ENCODE measurements at places on chromosomes 7 and 10.

- DNase-seq: no peak
These were observed 51.4 kb downstream of the CDH23 start for GRCh38 chr10:71448146-71448545.

- no peak for DNase-seq
These were observed 107.4 kb upstream of the ABCB5 start for GRCh38 chr7:20508109-20508508.

GRCh38 chr10:2488446-2489005 is 578.8 kb upstream of the PFKP start:
- DNase-seq: no peak

DNA sequence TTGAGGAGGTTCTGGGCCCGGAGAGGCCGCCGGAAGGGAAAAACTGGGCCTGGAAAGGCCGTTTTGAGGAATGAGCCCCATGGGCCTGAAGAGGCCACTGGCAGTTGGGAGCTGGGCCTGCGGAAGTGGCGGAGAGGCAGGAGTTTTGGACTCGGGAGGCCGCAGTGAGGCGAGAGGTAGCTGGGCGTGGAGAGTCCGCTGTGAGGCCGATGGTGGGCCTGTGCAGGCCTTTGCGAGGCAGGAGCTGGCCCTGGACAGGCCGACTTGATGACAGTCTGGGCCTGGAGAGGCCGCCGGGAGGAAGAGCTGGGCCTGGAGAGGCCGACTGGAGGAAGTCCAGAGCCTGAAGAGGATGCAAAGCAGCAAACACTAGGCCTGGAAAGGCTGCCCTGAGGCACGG is 259.0 kb upstream of the NUPR2 start:
- no peak for DNase-seq

GRCh38 chr10:59649606-59650346 is 59.9 kb downstream of the SLC16A9 start:
- DNase-seq: no peak

DNA sequence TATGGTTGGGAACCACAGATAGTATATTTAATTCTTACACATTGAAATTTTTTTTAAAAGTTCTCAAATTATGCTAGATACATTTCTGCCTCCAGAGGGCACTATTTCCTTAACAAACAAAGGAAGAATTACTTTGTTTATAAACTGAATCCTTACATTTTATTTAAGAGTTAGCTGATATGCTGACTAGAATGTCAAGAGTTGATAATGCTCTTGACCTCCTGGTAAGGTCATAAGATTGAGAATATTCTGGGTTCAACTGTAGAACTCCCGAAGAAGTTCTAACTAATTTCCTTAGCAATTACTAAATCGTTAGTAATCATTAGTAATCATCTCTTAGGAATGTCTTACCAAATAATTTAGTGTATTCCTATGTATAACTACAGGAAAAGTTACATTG is 95.3 kb upstream of the CYP26C1 start:
- peak; percentile 21 for DNase-seq

- no peak for DNase-seq
These were observed 277.6 kb upstream of the NRP1 start for GRCh38 chr10:33612116-33612515.

DNA sequence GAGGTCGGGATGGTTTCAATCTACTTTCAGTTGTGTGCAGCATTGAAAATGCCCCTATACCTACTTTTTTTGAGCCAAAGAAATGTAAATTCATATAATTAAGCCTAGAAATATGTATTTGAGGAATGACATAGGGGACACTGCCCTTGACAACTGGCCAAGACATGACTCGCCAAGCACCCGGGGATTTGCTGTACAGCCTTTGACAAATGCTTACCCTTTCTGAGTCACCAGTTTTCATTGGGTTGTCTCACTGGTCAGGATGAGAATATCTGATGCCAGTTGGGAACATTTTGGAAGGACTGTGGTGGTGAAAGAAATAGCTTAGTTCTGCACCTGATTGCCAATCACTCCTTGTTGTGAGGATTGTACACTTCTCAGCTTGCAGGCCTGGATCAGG is 166.8 kb upstream of the HABP2 start:
- no peak for DNase-seq

DNA sequence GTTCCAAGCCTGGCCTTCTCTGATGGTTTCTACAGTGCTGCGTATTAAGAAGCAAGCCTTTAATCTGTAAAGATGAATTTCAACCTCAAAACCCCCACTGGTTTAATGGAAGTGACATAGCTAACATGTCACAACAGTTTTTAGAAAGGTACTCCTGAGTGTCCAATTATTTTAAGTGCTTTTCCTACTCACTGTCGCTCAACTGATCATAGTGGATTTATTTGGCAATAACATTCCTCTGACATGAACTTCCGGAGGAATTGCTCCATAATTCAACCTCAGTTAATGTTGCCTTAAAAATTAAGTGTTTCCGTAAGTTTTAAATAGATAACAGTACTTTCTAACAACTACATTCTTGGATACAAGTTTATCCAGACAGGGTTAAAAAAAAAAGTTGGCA is 57.5 kb downstream of the AGMO start:
- no peak for DNase-seq

GRCh38 chr7:100100420-100101015 is 679 bp downstream of the MCM7 start:
- DNase-seq: peak; percentile 95

DNA sequence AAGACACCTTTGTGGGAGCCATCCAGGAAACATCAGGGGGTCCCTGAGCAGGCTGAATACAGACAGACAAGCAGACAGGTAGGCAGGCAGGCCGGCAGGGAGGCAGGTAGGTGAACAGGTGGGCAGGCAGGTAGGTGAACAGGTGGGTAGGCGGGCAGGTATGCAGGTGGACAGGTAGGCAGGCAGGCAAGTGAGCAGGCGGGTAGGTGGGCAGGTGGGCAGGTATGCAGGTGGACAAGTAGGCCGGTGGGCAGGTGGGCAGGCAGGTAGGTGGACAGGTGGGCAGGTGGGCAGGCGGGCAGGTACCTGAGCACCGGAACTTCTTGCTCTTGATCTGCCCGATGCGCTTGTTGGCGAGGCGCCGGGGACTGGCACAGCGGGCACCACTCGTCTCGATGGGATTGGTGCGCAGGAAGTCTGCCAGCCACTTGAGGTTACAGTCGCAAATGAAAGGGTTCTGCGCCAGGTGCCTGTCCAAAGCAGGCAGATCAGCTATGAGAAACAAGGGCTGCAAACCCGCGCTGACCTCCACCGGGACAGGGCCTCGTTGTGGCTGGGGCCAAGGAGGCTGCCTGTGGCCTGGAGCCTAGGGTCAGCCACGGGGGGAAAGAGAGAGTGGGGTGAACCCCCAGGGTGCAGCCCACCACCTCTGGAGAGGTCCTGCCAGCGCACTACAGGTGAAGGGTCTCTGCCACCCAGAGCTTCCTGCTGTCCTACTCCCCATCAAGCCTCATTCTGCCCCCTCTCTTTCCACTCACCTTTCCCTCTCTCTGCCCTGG is 136.9 kb downstream of the SLIT1 start:
- DNase-seq: no peak

DNA sequence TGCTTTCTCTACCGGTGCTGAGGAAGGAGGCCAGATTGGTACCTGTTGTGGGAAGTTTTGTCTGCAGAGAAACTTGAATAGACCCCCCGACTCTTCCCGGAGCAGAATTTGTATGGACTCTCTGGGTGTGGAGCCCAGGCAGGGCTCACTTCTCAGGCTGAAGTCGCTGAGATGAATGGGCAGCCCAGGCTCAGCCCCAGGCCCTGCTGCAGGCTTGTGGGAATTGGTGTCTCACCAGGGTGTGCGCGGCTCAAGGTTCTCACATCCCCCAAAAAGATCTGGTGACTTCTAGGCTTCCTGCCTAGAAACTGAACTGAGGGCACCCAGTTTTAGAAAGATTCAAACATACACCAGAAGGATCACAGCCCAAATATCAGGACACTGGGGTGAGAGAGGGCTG is 103.5 kb downstream of the NEURL1 start:
- no peak for DNase-seq

- DNase-seq: no peak
These were observed 31.3 kb downstream of the CHST3 start for GRCh38 chr10:71995449-71995848.

DNA sequence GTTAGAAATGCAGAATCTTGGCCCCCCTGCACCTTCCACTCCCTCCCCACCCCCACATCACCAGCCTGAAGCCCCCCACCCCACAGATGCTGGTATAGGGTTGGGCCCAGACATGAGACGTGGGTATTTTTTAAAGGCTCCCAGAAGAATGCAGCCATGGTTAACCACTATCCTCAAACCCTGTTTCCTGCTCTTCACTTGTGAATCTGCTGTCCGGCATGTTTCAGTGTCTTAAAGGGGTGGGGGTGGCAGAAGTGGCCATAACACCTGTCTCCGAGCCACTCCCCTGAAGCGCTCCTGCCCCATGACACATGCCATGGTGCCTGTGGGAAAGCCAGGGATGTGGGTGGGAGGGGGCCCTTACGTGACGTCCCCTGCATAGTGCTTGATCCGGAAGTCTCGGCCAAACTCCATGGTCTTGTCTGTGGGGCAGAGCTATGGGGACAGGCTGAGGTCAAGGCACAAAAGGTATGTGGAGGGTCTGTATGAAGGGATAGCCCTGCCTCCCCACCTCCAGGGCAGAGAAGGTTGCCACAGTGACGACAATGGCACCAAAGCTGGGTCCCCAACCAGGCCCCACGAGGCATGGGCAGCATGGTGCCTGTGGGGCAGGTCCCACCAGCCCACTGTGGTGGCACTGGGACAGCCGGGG is 9.6 kb downstream of the MYO1G start:
- no peak for DNase-seq

GRCh38 chr10:122249303-122249850 is 21.7 kb upstream of the BTBD16 start:
- no peak for DNase-seq

- DNase-seq: no peak
These were observed 44.4 kb downstream of the TSPAN15 start for GRCh38 chr10:69495666-69496065.

DNA sequence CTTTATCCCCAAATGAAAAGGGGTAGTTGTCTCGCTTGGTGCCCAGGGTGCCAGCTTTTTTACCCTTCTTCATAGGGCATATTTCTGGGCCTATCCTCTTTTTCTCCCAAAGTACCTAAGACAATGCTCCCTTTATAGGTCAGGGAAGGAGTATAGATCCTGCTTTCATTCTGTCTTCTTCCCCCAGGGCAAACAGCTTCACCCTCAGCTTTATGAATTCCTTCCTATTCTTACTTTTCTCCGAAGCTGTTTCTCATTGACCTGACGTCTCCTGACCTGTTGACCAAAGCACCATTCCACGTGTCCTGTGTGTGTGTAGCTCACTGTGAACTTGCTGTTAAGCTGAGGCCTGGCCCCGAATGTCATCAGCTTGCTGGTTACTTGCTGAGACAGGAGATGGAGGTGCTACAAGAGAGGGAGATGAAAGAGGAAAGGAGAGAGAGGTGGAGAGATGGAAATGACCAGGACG is 48.9 kb downstream of the PYROXD2 start:
- DNase-seq: no peak

- no peak for DNase-seq
These were observed 251.2 kb upstream of the PPP2R2D start for GRCh38 chr10:131649617-131650016.

DNA sequence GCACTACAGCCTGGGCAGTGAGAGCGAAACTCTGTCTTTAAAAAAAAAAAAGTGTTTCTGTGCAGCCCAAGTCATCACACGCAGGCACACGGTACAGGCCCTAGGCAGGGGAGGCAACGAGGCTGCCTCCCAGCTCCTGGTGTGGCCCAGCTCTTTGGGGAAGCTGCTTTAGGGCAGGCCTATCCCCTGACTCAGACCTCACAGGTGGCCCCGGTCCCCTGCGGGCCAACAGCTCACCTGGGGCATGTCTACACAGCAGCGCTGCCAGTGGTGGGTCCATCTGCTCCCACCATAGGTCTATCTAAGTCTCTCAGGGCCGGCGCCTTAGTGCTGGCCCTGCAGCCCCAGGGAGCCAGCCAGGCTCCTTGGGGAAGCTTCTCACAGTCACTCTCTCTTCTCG is 31.4 kb downstream of the ZAN start:
- no peak for DNase-seq

- DNase-seq: no peak
These were observed 22.4 kb downstream of the ADCYAP1R1 start for GRCh38 chr7:31074403-31075085.

DNA sequence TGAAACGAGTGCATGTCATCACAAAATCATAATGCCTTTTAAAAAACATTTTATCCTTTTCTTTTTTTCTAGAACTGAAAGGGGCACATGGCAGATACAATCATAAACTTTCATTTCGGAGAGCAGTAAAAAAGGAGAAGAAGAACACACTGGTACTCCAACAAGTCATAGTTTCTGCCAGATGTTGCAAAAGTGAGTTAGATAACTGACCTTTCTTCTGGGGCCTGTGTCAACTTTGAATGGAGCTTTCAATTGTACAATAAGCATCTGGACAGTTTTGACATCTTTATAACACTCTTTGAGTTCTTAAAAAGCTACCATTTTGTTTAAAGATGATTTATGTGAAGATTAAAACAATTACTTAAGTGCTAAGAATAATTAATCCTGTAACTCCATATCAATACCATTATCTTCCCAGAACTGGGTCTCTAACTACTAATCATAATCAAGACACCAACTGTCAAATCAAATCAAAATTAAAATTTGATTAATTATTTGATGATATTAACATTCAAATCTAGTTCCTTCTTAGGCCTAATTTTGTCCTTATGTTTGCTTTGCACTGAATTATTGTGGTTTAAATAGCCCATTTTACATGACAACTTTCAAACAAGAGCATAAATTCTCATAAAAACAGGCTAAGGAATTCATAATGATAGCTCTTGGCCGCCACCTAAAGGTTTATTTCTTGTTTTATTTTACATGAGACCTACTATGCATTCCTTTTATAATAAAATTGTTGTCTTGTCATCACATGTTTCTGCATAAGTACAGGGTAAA is 19.5 kb upstream of the ITGB8 start:
- no peak for DNase-seq

DNA sequence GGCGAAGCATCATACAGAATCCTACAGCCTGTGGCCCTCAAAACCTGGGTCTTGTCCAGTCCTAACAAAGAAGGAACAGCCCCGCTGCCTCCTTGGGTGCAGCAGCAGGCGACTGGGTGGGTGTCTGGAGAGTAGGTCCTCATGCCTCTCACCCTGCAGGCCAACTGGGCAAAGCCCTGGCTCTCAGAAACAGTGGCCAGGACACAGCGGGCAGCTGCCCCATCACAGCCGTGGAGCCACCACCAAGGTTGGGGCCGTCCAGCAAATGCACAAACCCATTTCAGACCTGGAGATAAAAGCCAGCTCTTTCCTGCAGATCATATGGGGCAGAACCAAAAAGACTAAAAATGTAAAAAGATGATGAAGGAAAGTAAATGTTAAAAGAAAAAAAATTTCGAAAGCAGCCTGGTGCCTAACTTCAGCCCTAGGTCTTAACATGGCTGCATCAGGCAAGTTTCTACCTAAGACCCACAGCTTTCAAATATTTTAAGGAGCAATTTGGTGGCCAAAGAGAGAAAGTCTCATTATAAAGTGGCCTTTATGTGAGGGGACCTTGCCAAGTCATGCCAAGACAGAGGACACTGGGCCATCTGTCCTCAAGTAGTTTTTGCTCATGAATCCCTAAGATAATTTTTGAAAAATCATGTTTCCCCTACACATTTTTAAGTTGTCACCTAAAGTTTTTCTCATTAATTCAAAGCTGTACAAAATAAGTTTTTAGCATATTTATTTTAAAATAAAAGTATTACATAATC is 142.1 kb downstream of the PAXIP1 start:
- no peak for DNase-seq

GRCh38 chr10:57362811-57363210 is 904.9 kb downstream of the IPMK start:
- no peak for DNase-seq

- no peak for DNase-seq
These were observed 37.3 kb downstream of the BNIP3 start for GRCh38 chr10:131944412-131944811.

All from GM13977 (cell line).